NCI-H1694 treated with DMSO at 0.1 percent for 48 hours (cell line): ENCODE measurements at places on chromosomes 3 and 15.

DNA sequence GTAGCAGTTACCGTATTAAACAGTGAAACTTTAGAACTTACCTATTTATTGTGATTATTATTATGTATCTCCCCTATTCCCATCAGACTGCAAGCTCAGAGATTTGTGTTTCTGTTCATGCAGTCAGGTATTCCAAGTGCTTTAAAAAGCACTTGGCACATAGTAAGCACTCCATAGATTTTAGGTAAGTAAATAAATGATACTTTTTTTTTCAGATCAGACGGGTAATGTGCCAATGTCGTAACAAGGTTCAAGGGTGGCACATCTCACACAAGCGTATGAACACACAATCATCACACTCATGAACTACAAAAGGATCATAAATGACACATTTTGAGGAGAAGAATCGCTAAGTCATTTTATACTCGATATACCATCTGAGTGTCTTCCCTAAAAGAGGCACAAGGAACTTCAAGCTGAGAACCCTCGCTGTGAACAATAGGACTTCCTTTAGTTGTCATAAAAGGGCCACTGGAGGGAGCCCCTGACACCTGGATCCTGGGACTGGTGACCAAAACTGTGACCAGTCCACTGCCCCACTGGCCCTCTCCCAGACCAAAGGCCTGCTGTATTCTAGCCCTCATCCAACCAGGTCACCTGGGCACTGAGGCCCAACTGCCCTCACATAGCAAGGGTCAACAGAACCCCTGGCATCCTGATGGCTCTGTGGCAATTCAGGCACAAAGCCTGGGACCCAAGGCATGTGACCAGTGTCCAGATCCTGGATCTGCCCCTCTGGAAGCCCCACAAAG is 32.1 kb downstream of the KIF9 start:
- DNase-seq = no peak

GRCh38 chr3:188219147-188219546 is 65.2 kb downstream of the LPP start:
- DNase-seq = no peak

GRCh38 chr3:186732169-186732766 is 15.1 kb downstream of the KNG1 start:
- no peak for DNase-seq

GRCh38 chr3:45665101-45665572 is 24.1 kb upstream of the SACM1L start:
- peak; percentile 13 for DNase-seq
